ENCODE measurements at places on chromosomes 5 and 9. TPM values are rescaled to one million over a fixed set of nuclear protein-coding genes. Genes with fewer than 3 reads are reported as not detected.

Gene ZNF608
- total RNA-seq: 10.1 TPM

Gene CCDC152
- total RNA-seq: 0.26 TPM

Gene C9orf153
- total RNA-seq: 0.98 TPM

Gene GZMA
- not detected for total RNA-seq

Gene DOCK8
- 0.26 TPM for total RNA-seq

Gene SLC36A2
- total RNA-seq: not detected

Gene SPINK13
- not detected for total RNA-seq

Gene QSOX2
- 15.8 TPM for total RNA-seq

Gene ADAMTS2
- 32.5 TPM for total RNA-seq

Gene SPEF2
- total RNA-seq: 2.0 TPM

Gene MCTP1
- 1.3 TPM for total RNA-seq

Gene LIFR
- total RNA-seq: 30.1 TPM

Gene MSX2
- total RNA-seq: 3.8 TPM

Gene DBH
- total RNA-seq: not detected

Gene CXCL14
- total RNA-seq: 0.26 TPM

Gene NR2F1-AS1
- total RNA-seq: 10.7 TPM

Gene SYK
- not detected for total RNA-seq

Gene PCDHA13
- total RNA-seq: 0.10 TPM

Gene PSIP1
- 24.8 TPM for total RNA-seq

Gene FAM163B
- total RNA-seq: 0.39 TPM

Gene LCN9
- not detected for total RNA-seq

Gene TXNDC8
- total RNA-seq: not detected

Gene KLF4
- 13.3 TPM for total RNA-seq

Gene SLC26A2
- 21.4 TPM for total RNA-seq

Gene PCDHGB1
- 2.2 TPM for total RNA-seq

Gene FCN2
- total RNA-seq: not detected

Gene F12
- total RNA-seq: not detected
